ENCODE measurements at places on chromosomes 16 and 17.

DNA sequence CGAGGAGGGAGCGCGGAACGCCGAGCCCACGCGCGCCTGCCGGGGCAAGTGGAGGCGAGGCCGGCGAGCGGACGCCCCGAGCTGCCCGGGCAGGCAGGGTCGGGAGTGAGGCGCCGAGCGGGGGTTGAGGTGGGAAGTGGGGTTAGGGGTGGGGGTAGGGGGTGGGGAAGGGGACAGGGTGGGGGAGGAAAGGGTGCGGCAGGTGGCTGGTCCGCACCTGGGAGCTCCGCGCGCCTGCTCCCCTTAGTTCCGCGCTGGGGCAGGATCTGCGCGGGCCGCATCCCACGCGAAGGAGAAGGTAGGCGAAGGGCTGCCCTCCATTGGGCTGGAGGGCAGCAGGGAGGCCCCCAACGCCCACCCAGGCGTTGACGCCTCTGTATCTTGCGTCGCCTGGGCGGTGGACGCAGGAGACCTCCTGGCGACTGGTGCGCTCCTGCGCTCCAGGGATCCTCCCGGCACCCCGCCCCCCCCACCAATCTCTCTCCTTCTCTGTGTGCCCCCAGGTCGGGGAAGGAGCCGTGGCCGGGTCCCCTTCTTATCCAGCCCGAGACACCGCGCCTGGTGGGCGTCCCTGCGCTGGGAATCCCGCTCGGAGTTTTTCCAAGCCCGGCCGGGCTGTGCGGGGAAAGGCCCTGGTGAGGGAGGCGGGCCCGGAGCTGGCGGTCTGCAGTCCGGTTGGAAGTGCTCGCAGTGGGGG lies 51.3 kb upstream of the AMZ2 start:
- no peak for DNase-seq

DNA sequence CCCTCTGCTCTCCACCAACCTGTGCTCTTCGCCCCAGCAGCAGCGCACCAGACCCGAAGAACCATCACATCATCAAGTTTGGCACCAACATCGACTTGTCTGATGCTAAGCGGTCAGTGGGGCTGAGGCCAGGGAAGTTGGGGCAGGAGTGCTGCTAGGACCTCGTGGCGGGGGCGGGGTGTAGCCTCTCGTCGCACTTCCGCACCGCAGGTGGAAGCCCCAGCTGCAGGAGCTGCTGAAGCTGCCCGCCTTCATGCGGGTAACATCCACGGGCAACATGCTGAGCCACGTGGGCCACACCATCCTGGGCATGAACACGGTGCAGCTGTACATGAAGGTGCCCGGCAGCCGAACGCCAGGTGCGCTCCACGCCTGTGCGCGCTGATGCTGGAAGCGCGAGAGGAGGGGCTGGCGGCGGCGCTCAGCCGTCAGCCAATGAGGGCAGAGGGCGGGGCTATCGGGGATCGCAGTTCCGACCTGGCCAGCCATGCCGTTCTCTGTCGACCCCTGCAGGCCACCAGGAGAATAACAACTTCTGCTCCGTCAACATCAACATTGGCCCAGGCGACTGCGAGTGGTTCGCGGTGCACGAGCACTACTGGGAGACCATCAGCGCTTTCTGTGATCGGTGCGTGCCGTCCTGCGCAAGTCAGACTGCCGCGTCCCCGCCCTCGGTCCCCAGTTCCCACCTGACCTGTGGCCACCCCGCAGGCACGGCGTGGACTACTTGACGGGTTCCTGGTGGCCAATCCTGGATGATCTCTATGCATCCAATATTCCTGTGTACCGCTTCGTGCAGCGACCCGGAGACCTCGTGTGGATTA lies 3.2 kb upstream of the TMEM88 start:
- DNase-seq, result peak; percentile 91

DNA sequence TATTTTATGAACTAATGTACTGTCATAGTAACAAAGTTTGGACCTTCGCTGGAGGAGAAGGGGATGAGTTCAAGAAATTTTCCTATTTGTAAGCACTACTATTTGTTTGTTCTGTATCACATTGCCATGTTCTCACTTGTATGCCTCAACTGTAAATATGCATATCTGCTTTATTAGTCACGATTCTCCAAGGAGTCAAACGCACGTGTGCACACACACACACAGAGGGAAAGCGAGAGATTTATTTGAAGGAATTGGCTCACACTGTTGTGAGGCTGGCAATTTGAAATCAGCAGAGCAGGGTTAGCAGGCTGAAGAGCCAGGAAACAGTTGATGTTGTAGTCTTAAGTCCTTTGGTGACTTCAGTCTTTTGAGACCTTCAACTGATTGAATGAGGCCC lies 24.9 kb upstream of the MYH2 start:
- no peak for DNase-seq

GRCh38 chr17:38421171-38421841 lies 7.0 kb upstream of the ARHGAP23 start:
- DNase-seq, result peak; percentile 55

DNA sequence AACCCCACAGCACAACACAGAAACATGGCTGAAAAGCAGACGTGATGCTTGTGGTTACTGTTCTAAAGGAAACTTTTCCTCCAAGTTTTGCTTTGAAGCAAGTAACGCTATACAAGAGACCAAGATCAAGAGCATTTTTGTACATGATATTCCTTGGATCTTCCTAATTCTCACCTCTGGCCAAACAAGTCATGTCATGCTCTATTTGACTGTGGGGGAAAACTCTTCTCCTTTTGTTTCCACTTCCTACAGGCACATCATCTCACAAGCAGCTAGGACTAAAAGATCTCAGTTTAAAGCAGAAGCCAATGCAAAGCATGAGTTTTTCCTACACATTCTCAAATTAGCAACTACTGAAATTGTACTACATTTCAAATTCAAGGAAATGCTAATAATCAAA lies 50.7 kb downstream of the CFDP1 start:
- DNase-seq, result no peak

DNA sequence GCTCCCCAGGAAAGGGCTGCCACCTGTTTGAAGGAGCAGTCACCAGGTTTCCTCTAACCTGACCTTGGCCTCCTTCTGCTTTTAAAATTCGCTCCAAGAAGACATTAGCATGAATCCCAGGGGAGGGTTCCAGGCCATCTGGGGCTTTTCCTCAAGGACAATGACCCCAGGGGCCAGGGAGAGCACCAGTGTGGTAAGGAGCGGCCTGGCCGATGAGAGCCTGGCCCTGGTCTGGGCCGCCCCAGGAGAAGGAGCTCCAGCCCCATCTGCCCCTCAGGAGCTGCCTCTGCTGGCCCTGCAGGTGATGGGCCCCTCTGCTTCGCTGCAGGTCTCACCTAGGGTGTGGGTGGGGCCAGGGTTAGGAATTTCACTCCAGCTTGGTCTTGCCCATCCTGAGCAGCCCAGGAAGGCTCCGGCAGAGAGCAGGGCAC lies 209.2 kb upstream of the TNRC6C start:
- DNase-seq, result peak; percentile 17

- no peak for DNase-seq
These were observed 368.6 kb downstream of the CDH13 start for GRCh38 chr16:82995286-82995923.

- no peak for DNase-seq
These were observed 25.5 kb upstream of the AXIN2 start for GRCh38 chr17:65586899-65587298.

GRCh38 chr17:37087683-37088082 lies 138.9 kb downstream of the AATF start:
- DNase-seq, result no peak

GRCh38 chr16:64253096-64253495 lies 868.8 kb downstream of the CDH11 start:
- DNase-seq, result no peak

DNA sequence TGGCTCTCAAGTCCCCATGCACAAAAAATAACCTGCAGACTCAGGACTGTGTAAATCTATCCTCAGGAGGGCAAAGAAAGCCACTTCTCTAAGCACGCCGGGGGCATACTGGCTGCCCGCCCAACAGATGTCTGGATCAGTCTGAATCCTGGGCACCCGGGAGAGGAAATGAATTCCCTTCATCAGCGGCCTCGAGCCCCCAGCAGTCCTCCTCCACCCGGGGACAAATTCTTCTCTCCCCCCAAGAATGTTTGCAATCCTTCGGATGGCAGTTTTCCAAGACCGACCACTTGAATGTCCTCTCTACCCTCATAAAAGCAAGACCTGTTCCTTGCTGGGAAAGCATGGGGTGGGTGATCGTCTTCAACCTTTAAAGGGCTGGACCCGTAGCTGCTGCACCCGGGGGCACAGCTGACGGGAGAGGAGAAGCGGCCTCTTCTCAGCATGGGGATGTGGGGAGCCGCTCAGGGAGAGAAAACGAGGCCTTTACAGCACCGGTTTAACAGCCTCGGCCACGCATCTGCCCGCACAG lies 9.4 kb upstream of the MAP2K3 start:
- no peak for DNase-seq

DNA sequence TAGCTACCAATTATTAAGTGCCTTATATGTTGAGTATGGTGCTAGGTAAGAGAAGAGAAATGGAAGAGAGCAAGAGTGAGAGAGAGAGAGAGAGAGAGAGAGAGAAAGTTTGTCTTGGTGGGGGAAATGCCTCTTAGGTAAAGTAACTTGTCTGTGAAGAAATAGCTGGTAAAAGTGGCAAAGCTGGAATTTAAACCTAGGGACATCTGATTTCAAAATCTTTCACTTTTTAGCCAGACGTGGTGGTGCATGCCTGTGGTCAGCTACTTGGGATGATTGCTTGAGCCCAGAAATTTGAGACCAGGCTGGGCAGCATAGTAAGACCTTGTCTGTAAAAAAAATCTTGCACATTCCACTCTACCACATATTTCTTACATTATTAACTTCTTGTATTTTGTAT lies 23.0 kb upstream of the CDR2 start:
- no peak for DNase-seq

- no peak for DNase-seq
These were observed 96.2 kb downstream of the PRKCA start for GRCh38 chr17:66398617-66399016.

GRCh38 chr17:75194879-75195278 lies 10.6 kb upstream of the NUP85 start:
- DNase-seq, result no peak

GRCh38 chr16:57133886-57134285 lies 41.5 kb downstream of the CPNE2 start:
- DNase-seq, result no peak

DNA sequence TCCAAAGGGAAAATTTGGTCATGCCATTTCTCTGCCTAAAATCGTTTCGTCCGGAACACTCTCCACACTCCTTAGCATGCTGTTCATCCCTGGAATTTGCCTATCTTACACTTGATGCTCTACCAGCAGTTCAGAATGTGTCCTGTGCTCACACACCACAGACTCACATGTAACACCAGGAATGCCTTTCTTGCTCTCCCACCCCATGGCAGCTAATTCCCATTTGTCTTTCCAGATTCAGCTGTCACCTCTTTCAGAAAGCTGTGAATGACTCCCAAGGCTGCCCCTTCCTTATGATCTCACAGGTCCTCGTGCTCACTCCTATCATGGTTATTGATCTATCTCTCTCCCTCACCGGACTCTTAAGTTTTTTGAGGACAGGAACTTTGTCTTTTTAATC lies 38.1 kb downstream of the HYDIN start:
- no peak for DNase-seq

DNA sequence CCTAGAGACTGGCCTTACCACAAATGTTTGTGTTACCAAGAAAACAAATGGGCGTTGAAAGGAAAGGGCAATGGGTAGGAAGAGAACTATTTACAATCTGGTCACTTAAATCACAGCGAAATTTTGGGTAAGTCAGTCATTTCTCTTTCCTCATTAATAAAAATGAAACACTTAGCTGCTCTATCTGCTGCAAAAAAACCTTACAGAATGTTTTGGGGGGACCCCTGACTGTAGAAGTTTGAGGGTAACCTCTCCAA lies 742 bp upstream of the NUTF2 start:
- DNase-seq, result no peak

DNA sequence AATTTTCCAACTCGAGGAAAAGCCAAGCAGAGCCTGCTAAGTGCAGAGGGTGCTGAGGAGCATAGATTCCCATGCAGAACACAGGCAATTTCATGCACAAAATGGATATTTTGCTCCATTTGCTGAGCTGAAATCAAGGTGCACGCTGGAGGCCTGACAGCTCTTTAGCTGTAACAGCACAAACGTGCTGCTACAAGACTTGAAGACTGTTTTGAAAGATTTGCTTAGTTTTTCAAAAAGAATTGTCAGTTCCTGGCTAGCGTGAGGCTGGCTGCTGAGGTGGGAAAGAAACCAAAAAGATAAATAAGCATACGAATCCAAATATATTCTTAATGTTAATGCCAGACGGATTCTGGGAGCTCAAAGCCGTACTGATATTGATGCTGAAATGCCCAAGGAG lies 309.0 kb upstream of the MAF start:
- DNase-seq, result no peak

- no peak for DNase-seq
These were observed 28.4 kb upstream of the RBFOX1 start for GRCh38 chr16:7304279-7304678.

DNA sequence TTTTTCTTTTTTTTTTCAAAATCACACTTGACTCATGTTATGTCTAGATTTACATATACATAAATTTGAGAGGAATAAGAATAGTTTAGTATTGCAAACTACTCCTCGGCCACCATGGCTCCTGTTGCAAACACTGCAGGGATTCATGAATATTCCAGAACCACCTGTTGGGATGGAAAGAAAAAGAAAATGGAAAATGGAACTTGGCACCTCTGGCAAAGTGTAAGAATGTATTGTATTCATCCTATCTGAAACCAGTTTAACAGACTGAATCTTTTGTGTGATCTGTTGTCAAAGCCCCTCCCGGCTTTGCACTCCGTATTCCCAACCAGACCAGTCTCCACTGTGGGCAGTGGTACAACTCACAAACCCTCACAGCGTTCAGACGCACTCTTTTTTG lies 124.4 kb downstream of the SPECC1 start:
- no peak for DNase-seq

DNA sequence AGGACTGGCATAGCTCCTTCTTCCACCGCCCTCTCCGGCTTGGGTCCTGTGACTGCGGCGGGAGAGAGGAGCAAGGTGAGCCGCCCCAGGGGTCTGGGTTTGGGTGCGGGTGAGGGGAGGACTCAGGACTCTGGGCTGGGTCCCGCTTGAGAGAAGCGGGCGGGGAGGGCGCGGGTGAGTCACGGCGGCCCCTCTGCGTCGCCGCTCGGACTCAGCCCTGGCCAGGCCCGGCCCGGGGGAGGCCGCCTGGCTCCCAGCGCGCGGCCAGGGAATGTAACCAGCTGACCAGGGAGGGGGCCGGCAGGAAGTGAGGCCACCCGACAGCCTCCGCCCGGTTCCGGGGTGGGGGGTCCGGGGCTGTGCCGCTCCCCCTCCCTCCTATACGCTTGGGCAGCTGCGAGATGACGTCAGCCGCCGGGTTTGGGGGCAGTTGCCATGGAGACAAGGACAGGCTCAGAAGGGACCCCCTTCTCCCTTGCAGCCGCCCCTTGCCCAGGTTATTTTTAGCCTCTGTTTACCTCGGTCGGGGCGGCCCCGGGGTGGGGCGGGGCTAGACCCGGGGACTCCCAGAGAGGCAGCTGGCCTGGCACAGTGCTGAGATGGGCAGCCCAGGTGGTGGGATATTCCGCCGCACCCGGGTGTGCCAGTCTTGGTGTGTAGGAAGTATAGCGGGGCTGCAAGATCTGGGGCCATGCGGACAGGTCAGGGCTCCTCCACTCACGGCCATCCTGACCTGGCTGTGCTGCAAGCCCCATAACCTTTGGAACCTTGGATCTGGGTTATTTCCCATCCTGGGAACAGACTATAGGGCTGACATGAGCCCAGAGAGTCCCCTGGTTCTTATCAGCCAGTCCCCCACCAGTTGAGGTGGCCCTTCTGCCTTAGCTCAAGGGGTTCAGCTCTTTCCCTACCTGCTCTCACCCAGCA lies 1.6 kb downstream of the RIPOR1 start:
- DNase-seq, result peak; percentile 49
